Panc1 (cell line): ENCODE measurements at places on chromosomes 1 and 21. TPM values are rescaled to one million over a fixed set of nuclear protein-coding genes. Genes with fewer than 3 reads are reported as not detected.

Gene PDC
- total RNA-seq: not detected

Gene GJA5
- not detected for total RNA-seq

Gene CDC42BPA
- total RNA-seq: 32.8 TPM

Gene PRR9
- not detected for total RNA-seq

Gene BARHL2
- total RNA-seq: not detected

Gene TARBP1
- 45.0 TPM for total RNA-seq

Gene ARMH1
- total RNA-seq: 2.8 TPM

Gene ORC1
- total RNA-seq: 14.3 TPM

Gene CELA2A
- total RNA-seq: 0.72 TPM

Gene CRYBG2
- 0.64 TPM for total RNA-seq

Gene TTC34
- total RNA-seq: 1.5 TPM

Gene ANGPTL7
- total RNA-seq: not detected

Gene CC2D1B
- total RNA-seq: 52.5 TPM

Gene FBXO44
- 70.8 TPM for total RNA-seq

Gene CA6
- total RNA-seq: not detected

Gene BRDT
- not detected for total RNA-seq

Gene CELA3A
- 5.9 TPM for total RNA-seq

Gene OR2W3
- total RNA-seq: not detected

Gene C1orf185
- not detected for total RNA-seq

Gene UTS2
- total RNA-seq: not detected

Gene KISS1
- not detected for total RNA-seq

Gene CROCC
- 13.6 TPM for total RNA-seq

Gene DCDC2B
- not detected for total RNA-seq

Gene CXADR
- 24.7 TPM for total RNA-seq

Gene PDZK1
- total RNA-seq: 2.3 TPM

Gene ESPN
- 8.5 TPM for total RNA-seq

Gene IL20
- not detected for total RNA-seq

Gene ATP1A4
- total RNA-seq: not detected

Gene MYBPH
- total RNA-seq: not detected

Gene HIPK1
- 41.5 TPM for total RNA-seq

Gene CRYAA
- total RNA-seq: 2.1 TPM

Gene GBP5
- 0.10 TPM for total RNA-seq

Gene LRRC3
- total RNA-seq: 3.3 TPM

Gene PRKCZ
- 26.7 TPM for total RNA-seq

Gene BMP8B
- 3.7 TPM for total RNA-seq

Gene IGSF9
- 0.51 TPM for total RNA-seq

Gene FAAH
- total RNA-seq: 25.9 TPM

Gene GUCA2A
- not detected for total RNA-seq

Gene KCND3
- total RNA-seq: not detected

Gene CACNA1S
- total RNA-seq: not detected

Gene OTUD3
- 14.1 TPM for total RNA-seq

Gene NPHS2
- not detected for total RNA-seq

Gene FOXO6
- 2.5 TPM for total RNA-seq

Gene TMEM200B
- 2.1 TPM for total RNA-seq

Gene FH
- 87.1 TPM for total RNA-seq

Gene FAM3B
- total RNA-seq: not detected

Gene MIXL1
- 0.69 TPM for total RNA-seq

Gene KRTAP12-2
- total RNA-seq: not detected

Gene ARF1
- total RNA-seq: 321 TPM

Gene NHLH1
- 0.18 TPM for total RNA-seq

Gene OR2AK2
- not detected for total RNA-seq

Gene TLR5
- 0.21 TPM for total RNA-seq

Gene FMOD
- not detected for total RNA-seq

Gene TNFRSF18
- total RNA-seq: 4.3 TPM

Gene RGSL1
- not detected for total RNA-seq

Gene MCL1
- 126 TPM for total RNA-seq
